ENCODE measurements at places on chromosomes 2 and 18. TPM values are rescaled to one million over a fixed set of nuclear protein-coding genes. Genes with fewer than 3 reads are reported as not detected.

Gene STEAP3
- 14.5 TPM for total RNA-seq

Gene NPHP1
- total RNA-seq: 4.8 TPM

Gene AMER3
- not detected for total RNA-seq

Gene MARCHF7
- 158 TPM for total RNA-seq

Gene ZEB2
- 40.6 TPM for total RNA-seq

Gene MC4R
- not detected for total RNA-seq

Gene ADRA2B
- not detected for total RNA-seq

Gene FAM237A
- total RNA-seq: not detected

Gene SLC9A4
- total RNA-seq: under 0.01 TPM

Gene MPP4
- 5.2 TPM for total RNA-seq

Gene METTL21A
- 13.0 TPM for total RNA-seq

Gene GALR1
- not detected for total RNA-seq

Gene CTNNA2
- total RNA-seq: not detected

Gene SLC20A1
- total RNA-seq: 66.0 TPM

Gene WNT6
- total RNA-seq: not detected

Gene MEMO1
- total RNA-seq: 34.8 TPM

Gene CEBPZ
- total RNA-seq: 44.9 TPM

Gene GNAL
- total RNA-seq: under 0.01 TPM

Gene OTX1
- total RNA-seq: not detected

Gene AAMP
- 110 TPM for total RNA-seq

Gene NGEF
- under 0.01 TPM for total RNA-seq

Gene SPP2
- not detected for total RNA-seq

Gene MYO1B
- total RNA-seq: 137 TPM

Gene EXOC6B
- total RNA-seq: 40.2 TPM

Gene POTEI
- total RNA-seq: under 0.01 TPM

Gene COLEC11
- total RNA-seq: 0.43 TPM

Gene NLRC4
- total RNA-seq: not detected

Gene PSMA8
- not detected for total RNA-seq

Gene LYPD6B
- total RNA-seq: 3.0 TPM

Gene DHRS9
- not detected for total RNA-seq

Gene CHST9
- total RNA-seq: not detected
